ENCODE measurements at places on chromosomes 5 and 9.

- no peak for DNase-seq
Measured at GRCh38 chr9:118038713-118039112, 334.5 kb downstream of the TLR4 start.

DNA sequence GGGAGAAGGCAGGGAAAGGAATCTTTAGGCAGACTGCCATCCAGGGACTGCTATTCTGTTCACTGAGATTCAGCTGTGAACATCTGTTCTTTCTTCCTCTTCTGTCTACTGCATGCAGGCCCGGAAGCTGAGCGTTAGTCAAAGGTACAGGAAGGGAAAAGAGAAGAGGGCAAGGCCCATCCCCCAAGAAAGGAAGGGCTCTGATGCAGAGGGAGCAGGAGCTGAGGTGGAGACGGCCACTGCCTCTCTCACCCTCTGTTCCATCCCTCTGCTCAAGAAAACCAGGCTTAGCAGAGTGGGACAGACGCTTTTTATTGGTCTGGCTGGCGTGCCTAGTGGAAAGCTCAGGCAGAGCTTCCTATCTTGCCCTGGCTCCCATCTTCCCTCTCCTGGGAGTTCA is 57.6 kb downstream of the PFDN1 start:
- DNase-seq, result no peak

GRCh38 chr5:166961028-166961427 is 1330.4 kb upstream of the WWC1 start:
- DNase-seq, result no peak

DNA sequence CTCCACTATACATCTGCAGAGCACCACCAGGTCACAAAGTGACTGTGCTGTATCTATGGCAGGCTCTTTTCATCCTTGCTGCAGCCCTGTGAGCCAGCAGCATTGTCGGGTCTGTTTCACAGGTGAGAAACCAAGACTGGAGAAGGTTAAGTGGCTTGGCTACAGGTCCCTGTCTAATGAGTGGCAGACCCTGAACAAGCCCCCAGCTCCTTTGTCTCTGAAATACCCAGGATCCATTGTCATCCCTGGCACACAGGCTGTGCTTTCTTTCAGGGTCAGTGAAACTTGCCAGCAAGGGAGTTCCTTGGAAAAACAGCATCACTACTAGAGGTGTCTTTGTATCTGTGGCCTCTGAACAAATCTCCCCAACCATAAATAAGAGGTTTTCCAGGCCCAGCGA is 27.6 kb upstream of the CXCL14 start:
- DNase-seq, result no peak

DNA sequence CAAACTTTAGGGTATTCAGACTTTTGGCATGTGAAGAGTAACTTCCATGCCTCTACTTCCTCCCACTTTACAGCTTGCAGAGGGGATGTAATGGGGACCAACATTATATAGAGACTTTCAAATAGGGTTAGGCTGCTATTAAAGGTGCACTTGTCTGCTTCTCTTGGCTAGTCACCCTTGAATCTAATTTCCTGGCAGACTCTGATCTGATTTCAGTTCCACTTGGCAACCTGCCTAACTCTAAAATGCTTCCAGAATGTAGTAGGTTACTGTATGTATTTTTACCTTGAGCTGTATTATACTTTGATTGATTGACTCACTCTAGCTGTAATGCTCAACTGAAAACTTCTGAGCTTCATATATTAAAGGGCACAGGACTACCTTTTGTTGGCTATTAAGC is 693.4 kb downstream of the KCTD16 start:
- no peak for DNase-seq

DNA sequence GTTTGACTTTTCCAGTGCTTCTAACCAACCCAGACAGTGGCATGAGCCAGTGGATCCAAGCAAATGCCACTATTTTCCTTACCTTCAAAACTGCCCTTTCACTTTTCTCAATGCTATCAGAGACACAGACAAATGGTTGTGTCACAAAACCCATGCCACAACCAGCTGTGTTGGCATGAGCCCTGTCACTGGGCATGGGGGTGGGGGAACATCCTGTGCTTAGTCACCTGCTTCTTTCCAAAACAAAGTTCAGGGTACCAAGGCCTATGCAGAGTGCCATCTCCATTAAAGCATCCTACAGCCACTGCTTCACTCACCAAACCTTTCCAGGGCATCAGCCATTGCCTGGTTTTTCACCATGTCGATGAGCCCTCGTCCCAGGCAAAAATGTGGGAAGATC is 30.1 kb downstream of the NIPSNAP3B start:
- no peak for DNase-seq

DNA sequence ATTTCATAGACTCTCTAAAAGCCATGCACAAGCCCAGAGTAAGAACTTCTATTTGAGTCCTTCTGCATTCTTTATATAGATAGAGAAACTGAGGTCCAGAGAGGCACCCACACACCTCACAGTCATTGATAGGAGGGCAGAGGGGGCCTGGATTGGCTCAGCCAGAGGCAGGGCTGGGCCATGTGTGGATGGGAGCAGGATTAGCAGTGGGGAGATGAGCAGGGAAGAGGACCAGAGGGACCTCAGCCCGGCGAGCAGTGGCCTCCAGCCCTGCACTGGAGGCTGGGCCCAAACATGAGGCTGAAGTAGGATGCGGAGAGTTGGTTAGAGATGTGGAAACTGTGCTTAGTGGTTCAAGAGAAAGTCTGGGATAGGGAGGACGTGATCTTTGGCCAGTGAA is 34.0 kb downstream of the PPARGC1B start:
- no peak for DNase-seq

GRCh38 chr5:143297756-143298155 is 105.7 kb downstream of the NR3C1 start:
- no peak for DNase-seq

GRCh38 chr5:38938424-38938823 is 92.6 kb downstream of the OSMR start:
- DNase-seq, result no peak

GRCh38 chr9:126423142-126423915 is 96.7 kb downstream of the MVB12B start:
- DNase-seq, result no peak

- no peak for DNase-seq
Measured at GRCh38 chr5:27458287-27458686, 419.9 kb upstream of the CDH9 start.

- no peak for DNase-seq
Measured at GRCh38 chr5:176620333-176620981, 9.9 kb downstream of the SNCB start.

- no peak for DNase-seq
Measured at GRCh38 chr9:11577522-11577921, 964.7 kb upstream of the PTPRD start.

DNA sequence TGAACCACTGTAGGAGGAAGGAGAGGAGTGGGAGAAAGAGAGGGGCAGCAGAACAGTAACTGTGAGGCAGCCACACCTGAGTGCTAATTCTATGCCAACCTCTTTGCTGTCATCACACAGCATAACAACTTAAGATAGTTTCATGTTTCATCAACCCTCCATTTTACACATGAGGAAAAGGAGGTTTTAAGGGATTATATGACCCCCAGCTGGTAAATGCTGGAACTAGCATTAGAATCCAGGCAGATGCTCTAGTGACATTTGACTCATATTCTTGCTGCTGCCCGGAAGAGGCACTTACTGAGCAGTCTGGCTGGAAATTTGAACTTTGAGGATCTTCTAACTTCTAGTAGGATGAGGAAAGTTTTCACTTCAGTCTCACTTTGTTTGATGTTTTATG is 24.1 kb upstream of the VLDLR start:
- no peak for DNase-seq

GRCh38 chr5:43396762-43397304 is 15.4 kb downstream of the CCL28 start:
- peak; percentile 42 for DNase-seq

DNA sequence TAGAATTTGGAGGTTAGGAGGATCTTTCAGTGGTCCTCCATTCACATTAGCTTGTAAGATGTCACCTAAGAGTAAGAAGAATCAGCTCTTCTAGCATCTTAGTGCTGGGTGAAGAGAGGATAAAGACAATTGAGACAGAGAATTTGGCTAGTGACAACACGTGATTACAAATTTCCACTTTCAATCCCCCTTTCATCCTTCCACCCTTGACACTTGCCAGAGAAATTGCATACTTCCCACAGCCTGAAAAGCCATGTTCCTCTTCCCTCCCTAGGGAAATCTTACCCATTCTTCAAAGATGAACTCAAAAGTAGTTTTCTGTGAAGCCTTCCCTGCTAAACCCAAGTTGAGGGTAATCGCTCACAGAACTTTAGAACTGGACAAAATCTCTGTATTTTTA is 282.6 kb upstream of the PTGER4 start:
- no peak for DNase-seq

DNA sequence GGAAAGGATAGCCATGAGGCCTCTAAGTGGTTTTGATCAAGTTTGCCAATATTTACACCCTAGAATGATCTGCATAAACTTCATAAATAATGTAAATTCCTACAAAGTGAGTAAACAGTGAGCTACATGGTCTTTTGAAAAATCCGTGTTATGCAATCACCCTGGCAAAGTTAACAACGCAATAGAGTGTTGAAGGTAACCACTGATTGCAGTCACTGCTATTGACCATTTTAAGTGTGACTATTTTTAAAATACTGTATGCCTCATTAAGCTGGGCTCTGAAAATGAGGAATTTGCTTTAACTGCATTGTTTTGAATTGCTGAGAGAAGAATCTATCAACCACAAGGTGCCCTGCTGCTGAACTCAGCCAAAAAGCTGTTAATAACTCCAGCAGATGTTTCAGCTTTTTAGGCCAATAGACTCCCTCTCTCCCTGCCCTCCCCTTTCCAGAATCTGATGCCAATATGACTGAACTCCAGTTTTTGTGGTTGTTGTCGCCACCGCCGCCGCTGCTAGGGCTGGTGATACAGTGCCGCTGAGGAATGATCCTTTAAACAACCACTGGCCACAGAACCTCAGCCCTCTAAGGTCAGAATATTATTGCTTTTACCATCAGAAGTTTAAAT is 35.3 kb upstream of the SMARCA2 start:
- no peak for DNase-seq

DNA sequence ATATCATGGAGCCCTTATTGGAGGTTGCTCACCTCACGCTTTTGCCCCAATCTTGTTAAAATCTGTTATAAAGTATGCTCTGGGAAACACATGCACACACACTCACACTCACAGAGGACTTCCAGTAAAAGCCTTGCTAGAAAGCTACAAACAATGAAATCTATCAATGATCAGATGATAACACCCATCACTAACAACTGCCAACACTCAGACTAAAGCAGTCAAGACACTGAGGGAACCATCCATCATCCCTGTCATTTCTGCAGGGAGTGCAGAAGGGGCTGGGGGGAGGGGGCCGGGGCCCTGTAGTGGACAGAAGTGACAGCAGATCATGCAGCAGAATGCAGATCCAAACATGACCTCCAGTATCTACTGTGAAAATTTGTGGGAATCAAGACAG is 179.1 kb downstream of the AOPEP start:
- DNase-seq, result no peak

- no peak for DNase-seq
Measured at GRCh38 chr5:33088176-33088575, 352.6 kb upstream of the TARS1 start.

DNA sequence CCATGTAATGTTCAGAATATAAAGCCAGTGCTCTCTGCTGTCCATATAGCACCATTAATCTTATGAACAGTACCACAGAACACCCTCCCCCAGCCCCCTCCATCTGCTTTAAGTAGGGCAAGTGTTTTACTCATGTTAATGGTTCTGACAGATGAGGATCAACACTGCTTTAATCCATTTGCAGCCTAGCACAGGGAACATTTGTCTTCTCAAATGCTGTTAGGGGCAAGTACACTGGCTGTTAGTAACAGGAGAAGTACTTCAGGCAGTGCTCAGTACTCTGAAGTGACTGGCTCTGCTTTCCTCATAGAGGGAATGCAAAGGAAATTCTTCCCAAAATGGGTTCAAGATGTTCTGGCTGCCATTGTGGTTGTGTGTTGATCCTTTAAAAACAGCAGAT is 202.6 kb downstream of the DCP2 start:
- DNase-seq, result no peak

- no peak for DNase-seq
Measured at GRCh38 chr9:132168347-132168746, 6.5 kb downstream of the NTNG2 start.

DNA sequence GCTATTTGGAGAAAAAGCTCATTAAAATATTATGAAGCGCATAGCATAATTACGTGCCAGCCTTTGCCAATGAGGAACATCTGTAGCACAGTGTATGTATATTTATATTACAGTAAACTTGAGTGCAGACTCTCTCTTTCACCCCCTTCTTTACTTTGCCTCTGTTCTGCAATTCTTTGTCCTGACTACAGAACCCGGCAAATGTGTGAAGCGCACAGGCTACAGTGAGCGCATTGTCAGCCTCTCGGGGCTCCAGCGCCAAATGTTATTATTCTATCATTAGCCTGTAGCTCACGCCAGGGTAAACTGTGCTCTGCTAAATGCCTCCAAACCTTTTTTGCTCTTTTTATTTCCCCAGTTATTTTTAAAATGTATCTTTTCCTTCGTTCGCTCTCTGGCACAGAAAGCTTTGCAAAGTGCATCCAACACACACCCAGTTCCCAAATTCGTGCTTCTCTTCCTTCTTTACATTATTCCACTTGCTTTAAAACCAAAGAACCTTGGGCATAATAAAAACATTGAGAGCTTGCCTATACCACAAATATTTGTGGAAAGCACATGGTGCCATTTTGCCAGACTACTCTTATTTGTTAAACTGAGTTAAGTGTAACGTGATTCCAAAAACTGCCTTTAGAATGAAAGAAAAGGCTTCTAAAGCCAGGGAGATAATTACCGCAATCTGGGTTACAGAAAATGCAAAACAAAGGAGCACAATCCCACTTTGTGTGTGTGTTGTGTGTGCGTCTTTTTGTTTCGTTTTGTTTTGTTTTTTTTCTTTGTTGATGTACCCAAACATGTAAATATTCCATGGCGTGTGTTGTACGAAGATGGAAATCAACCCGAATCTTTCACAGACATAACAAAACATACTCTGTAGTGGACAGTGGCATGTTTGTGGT is 164.1 kb upstream of the MPDZ start:
- DNase-seq, result no peak

GRCh38 chr5:42837601-42838000 is 25.9 kb upstream of the SELENOP start:
- no peak for DNase-seq

GRCh38 chr9:84667571-84668195 is 1.8 kb upstream of the NTRK2 start:
- DNase-seq, result peak; percentile 31

GRCh38 chr9:6605202-6605601 is 40.3 kb downstream of the GLDC start:
- DNase-seq, result no peak

GRCh38 chr9:89865357-89865756 is 260.5 kb downstream of the GADD45G start:
- no peak for DNase-seq

DNA sequence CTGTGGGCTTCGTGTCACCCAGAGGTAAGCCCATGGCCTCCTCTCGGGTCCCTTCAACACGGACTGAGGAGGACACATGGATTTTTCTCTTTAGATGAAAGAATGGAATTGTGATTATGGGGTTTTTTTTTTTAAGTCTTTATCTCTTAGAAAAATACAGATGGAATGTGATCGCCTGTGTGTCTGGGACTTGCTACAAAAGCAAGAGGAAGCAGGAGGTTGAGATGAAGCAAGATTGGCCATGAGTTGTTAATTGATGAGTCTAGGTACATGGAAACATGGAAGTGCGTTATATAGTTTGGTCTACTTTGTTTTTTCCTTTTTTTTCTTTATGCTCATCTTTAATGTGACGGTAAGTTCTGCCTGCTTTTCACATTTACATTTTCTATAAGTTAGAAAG is 14.6 kb downstream of the USP20 start:
- DNase-seq, result no peak
